ENCODE measurements at places on chromosomes 7 and 10.

- DNase-seq: no peak
Measured at GRCh38 chr10:107477266-107477665, 312.8 kb upstream of the SORCS1 start.

DNA sequence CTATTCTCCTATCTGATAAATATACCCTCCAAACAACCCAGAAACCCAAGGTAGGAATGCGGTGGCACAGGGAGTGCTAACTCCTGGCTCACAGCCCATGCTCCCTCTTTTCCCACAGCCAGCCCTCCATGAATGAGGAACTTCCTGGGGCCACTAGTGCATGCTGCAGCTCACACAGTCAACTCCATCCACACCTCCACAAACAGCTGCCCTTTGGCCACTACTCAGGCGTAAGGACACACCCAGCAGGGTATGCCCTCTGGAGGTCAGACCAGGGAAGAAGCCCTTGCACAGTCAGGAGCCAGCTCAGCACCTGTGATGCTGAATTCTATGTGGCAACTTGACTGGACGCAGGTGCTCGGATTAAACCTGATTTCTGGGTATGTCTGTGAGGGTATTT is 85.2 kb upstream of the PIK3CG start:
- no peak for DNase-seq

GRCh38 chr7:17318146-17318545 is 19.7 kb downstream of the AHR start:
- DNase-seq: no peak

- no peak for DNase-seq
Measured at GRCh38 chr10:35355971-35356724, 19.8 kb downstream of the CCNY start.

DNA sequence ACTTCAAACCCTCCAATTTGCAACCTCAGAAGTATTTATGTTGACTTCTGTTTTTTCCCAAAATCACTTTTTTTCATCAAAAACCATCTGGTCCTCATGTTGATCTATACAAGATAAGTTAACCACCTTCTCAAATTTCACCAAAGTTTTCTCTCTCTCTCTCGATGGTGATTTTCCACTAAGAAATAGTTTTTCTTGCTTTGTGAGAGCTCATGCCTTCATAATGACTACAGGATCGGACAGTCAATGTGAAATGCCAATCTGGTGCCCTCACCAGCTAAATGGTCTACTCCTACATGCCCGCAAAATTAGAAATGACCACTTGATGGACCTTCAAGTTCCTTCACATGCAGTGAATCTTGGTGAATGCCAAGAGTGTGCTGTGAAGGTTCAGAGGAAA is 40.4 kb downstream of the CNNM1 start:
- no peak for DNase-seq

GRCh38 chr7:42097752-42098151 is 139.3 kb downstream of the GLI3 start:
- DNase-seq: no peak

DNA sequence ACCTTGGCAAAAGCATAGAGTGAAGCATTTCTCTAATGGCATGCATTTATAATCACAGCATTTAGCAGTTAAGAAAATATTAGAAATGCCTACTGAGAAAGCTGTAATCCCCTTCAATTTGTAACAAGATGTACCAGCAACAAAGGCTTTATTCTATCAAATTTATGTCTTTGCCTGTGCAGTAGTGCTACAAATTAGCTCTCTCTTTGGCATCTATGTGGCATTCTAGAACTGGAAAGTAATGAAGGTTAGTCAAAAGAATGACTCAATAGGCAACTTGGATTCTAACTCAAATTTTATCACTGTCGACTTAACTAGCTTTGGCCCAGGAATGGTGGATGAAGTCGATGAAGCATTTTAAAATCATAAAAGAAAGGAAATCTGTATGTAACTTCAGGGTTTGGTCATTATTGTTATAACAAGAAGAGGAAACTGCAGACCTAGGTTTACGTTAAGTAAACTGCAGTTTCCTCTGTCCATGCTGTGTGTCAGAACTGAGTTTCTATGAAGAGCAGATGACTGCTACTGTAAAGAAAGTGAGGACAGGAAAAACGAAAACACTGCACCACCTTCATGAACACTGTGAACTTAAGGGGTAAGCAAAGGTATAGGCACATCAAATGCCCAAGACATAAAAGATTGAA is 140.0 kb downstream of the RAPGEF5 start:
- no peak for DNase-seq

DNA sequence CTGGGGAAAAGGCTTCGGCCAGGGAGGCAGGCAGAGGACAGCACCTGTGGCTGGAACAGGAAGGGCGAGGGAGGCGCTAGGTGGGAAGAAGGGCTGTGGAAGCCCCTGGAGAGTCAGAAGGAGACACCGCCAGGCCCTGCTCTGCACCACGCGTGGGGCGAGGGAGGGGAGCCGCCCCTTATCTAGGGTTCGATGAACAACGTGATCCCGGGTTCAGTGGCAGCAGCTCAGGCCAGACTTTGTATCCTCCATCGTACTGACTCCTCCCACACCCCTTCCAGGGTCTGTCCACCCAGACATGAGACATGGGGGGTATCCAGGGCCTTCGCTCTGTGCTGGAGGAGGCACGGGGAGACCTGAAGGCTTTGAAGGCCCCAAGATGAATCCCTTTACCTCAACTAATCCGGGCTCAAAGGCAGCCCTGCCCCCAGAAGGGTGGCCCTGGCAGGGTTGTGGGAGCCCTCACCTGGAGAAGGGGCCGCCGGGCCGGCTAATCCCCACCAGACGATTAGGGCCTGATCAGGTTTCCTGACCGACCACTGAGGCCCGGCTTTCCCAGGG is 110.8 kb downstream of the PDGFA start:
- no peak for DNase-seq

GRCh38 chr10:132249824-132250375 is 57.9 kb downstream of the STK32C start:
- DNase-seq: no peak

DNA sequence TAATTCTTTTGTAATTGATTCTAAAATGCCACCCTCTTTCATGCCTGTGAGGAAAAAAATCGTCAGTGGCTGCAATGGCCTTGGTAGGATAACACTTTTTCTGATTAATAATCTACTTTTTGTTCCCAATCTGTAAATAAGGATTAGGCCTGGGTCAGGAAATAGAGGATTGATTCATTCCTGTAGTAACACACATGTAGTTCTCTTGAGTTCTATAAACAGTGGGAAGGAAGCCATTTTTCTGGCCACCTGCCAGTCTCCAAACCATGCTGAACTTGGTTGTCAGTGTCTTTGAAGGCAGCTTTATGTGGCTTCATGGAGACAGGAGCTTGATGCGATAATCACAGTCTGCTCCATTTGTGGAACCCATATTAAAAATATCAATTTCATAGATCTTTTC is 169.3 kb upstream of the NFE2L3 start:
- DNase-seq: no peak

DNA sequence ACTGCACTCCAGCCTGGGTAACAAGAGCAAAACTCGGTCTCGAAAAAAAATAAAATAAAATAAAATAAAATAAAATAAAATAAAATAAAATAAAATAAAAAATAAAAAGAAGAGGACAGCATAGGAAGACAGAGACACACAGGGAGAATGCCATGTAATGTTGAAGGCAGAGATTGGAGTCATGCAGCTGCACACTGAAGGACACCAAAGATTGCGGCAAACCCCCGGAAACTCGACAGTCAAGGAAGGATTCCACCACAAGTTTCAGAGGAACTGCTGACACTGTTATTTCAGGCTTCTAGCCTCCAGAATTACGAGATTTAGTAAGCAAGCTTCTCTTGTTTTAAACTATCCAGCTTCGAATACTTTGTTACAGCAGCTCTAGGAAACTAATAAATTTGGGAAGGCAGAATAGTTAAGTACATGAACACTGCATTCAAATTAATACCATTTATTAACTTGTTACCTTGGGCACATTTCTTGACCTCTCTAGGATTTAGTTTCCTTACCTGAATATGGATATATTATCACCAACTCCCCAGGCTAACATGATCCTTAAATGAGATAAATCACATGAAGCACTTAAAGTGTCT is 9.5 kb downstream of the CPED1 start:
- no peak for DNase-seq

DNA sequence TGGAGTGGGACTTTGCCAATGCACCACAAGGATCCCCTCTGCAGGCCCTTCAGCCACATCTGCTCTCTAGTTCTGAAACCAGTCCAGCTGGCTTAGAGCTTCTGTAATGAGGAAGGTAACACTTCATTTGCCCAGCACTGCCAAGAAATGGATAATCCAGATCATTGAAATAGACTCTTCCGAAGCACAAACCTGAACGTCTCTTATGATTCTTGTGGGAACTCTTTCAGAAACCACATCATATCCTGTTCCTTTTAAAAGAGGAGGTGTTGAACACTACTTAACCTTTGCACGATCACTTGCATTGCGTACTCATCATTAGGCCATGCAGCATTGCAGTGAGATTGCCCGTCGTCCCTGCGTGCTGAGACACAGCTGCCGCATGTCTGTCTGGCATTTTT is 25.8 kb upstream of the PLPP4 start:
- no peak for DNase-seq

DNA sequence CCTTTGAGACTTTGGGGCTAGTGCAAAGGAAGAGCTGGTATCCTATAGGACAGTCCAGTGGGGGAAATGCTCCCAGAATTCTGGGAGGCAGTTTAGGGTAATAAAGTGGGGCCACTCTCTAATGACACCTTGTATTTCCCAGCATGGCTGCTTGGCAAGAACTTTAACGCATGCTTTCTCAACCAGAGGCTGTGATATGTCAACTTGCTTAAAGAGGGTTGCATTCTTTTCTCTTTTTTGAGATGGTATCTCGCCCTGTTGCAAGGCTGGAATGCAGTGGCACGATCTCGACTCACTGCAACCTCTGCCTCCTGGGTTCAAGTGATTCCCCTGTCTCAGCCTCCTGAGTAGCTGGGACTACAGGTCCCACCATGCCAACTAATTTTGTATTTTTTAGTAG is 38.4 kb downstream of the ALDH18A1 start:
- DNase-seq: no peak

- no peak for DNase-seq
Measured at GRCh38 chr7:70647801-70648498, 484.0 kb upstream of the GALNT17 start.

- DNase-seq: no peak
Measured at GRCh38 chr7:106329971-106330733, 45.4 kb upstream of the NAMPT start.

DNA sequence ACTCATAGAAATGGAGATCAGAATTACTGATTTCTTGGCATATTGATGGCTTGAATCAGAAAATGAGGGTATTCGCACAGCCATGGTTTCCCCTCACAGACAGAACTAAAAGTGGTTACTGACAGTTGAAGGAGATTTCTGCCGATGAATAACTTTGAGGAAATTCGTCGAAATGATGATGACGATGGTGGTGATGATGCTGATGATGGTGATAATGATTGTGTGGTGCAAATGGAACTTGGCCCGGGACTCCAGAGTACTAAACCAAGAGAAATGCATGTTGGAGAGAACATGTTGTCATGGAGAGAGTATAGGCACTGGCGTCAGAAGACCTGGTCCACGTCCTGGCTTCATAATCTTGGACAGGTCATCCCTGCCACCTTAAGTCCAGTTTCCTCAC is 163.2 kb downstream of the EVX1 start:
- no peak for DNase-seq

GRCh38 chr7:134946260-134946659 is 40.0 kb upstream of the AGBL3 start:
- no peak for DNase-seq

GRCh38 chr7:127629268-127629854 is 11.4 kb upstream of the PAX4 start:
- no peak for DNase-seq

DNA sequence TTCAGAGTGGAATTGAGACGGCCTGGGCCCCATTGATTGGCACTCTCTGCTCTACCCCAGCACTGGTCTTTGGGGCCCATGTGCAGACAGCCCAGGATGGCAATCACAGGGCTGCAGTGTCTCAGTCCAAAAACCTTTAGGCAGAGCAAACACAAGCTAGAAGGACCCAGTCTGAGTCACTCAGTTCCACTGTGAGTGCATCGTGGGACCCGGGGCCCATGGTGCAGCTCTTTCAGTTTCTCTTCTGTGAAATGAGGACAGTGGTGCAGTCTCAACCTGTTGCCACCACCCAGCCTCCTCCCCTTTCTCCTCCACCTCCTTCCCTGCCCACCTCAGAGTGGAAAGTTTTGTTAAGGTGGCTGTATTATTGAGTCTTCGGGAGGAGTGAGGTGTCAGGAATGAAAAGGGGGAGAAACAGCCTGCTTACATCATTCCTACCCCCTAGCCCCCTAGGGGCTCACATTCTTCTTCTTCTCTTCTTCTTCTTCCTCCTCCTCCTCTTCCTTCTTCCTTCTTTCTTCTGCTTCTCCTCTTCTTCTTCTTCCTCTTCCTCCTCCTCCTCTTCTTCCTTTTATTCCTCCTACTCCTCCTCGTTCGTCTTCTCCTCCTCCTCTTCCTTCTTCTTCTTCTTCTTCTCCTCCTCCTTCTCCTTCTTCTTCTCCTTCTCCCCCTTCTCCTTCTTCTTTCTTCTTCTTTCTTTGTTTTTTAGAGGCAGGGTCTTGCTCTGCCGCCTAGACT is 19.5 kb upstream of the CARD11 start:
- no peak for DNase-seq

GRCh38 chr7:97819161-97819560 is 53.0 kb downstream of the ASNS start:
- peak; percentile 19 for DNase-seq

GRCh38 chr10:20299034-20299736 is 483.0 kb downstream of the PLXDC2 start:
- no peak for DNase-seq

DNA sequence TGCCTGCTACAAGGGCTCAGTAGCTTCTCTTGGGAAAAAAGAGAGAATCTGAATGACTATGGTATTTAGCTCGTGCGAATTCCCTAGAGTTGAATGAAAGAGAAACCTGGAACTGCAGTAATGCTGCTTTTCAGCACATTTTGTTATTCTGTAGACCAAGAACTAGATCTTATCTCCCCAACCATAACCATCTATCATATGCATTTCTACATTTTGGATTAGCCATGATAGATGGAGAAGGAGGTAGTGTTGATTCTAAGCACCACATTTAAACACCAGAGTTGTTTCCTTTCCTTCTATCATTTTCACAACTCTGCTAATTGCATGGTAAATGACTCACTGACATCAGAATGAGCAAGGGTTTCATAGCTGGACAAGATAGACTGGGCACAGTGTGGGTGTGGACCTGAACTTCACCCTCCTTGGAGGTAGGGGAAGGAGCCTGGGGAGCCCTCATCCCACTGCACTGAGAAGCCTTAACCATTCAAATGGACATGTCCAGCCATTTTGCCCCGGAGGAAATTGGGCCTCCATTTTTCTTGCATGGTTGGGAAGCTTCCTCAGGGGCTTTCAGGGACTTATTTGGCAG is 55.3 kb upstream of the BMPER start:
- no peak for DNase-seq

GRCh38 chr10:63409465-63410027 is 56.2 kb downstream of the JMJD1C start:
- DNase-seq: no peak

- peak; percentile 48 for DNase-seq
Measured at GRCh38 chr7:111089822-111090426, 1.0 kb upstream of the LRRN3 start.
